ENCODE measurements at places on chromosomes 11 and 22.

DNA sequence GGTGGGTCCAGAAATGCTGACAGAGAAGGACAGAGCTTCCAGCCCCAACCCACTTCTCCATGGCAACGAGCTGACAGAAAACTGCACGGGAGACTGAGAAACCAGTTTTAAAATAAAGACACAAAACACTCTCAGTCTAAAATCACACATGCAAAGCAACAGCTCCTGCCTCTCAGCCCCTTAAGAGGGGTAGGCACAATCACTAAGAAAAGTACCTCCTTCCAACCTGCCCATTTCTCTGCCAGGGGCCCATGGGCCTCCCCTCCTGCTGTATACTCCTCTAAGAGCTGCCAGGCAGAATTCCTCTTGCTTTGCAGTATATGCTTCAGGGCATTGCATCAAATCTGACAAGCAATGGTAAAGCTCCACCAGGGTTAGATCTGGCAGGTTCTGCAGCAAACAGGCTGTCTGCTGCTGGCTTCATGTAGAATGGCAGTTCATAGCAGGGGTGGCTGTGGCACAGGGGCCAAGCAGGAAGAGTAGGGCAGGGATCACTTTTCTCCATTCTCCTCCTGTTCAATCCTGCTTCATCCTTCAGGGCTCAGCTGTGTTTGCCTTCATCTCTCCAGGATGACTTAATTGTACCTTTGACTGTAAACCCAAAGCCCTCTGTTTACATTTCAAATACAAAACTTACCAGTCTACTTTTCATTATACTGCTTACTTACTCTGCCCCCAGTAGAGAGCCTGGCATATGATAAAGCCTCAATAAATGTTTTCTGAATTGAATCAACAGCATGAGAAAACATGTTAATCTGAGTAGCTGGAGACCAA is 77.7 kb downstream of the KCNC1 start:
- DNase-seq = no peak

- peak; percentile 8 for DNase-seq
These were observed 797 bp downstream of the LGR4 start for GRCh38 chr11:27471589-27472397.

DNA sequence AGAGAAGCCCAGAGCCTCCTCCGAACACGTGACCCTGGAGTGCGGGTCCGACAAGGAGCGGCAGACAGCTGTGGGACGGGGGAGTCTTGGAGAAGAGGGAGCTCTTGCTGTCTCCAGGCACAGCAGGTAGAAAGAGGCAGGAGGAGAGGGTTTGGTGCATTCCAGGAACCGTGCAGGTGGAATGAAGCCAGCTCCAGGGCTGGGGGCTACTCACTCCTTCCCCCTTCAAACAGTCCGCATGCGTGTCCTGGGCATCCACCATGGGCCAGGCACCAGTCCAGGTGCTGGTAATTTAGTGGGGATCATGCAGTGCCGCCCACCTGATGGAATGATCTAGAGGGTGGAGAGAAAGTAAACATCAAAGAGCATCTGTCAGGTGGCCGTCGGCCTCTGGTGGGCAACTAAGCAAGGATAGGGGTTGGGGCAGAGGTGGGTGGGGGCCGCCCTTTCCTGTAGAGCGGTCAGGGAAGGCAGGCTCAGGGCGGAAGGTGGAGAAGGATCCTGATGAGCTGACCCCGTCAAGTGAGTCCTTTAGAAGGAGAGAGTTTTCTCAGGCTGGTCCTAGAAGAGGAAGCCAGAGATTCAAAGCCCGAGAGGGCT is 850.0 kb downstream of the TBC1D22A start:
- no peak for DNase-seq

DNA sequence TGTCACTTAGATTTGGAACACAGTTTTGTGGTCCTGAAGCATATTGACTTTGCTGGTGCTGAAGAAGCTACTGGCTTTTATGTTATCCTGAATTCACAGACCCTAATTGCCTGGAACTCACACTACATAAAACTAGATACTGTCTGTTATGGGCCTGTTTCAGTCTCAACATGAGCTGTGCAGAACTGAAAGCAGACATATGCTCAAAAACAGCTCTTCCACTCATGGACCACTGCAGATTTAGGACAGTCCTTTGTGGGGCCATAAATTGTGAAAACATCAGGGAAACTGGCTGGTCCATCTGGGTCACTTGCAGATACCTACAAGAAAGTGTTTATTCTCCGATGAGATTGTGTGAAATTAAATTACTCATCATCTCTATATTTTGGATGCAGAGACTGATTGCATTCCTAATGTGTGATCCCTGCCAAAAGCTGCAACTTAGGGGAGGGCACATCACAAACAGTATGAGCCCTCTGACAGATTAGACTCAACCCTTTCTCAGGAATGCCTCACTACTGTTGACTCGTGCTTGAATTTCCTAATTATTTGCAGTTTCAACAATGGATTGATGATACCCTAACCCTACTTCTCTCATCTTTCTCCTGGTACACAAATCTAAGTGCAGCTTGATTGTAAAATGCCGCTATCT is 10.2 kb upstream of the CLNS1A start:
- DNase-seq = no peak

DNA sequence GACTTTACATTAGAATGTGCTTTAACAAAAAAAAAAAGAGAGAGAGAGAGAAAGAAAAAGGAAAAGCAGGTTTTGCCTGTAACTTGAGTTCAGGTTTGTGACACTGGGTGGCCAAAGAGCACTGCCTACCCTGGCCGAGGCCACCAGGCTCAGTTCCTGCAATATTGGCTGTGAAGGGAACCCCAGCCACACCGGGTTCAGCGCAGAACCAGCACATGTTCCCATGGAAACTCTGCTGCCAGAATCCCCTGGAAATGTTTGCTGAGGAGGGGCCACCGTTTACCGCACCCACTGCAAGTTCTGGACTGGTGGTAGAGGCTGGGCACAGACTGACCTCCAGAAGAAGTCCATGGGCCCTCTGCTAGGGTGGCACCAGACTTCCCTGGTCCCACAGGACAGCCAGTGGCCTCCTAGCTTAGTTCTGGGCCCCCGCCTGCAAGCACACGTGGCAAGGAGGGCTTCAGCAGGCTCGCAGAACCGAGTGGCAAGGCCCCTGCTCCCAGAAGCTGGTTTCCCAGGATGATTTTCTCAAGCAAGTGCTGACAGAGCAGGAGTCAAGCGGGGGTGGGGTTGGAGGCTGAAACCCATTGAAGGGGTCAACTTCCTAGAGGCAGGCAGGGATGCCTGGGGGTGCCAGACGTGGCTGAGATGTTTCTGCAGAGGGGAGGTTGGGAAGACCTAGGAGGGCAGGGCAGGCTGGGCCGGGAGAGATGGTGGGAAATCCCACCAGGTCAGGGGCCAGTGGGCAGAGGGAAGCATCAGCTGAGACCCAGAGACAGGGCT is 51.2 kb downstream of the NFAM1 start:
- DNase-seq = no peak

- no peak for DNase-seq
These were observed 2073.5 kb downstream of the LRRC4C start for GRCh38 chr11:39385911-39386310.

- no peak for DNase-seq
These were observed 36.6 kb downstream of the KCNJ1 start for GRCh38 chr11:128830290-128831173.

DNA sequence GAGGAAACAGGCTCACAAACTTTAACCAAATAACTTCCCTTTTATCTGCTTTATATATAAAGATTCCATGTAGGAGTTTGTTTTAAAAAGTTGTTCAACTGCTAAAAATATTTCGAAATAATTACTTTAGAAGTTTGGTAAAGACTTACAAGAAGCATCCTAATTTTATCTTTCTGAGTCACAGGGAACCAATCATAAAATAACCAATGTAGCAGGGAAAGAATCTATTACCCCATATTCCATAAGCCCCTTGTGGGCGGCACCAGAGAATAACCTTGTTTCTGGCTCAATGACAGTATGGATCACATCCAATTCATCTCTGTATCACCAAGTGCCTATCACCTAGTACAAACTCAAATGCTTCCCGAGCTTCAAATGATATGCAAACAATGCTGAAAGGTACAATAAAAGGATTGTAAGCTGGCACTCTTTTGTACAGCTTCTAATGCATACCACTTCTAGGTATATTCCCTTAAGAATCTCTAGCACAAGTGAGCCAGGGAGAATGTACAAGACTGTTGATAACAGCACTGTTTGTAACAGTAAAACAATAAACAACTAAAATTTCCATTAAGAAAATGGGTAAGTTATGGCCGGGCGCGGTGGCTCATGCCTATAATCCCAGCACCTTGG is 158.4 kb downstream of the ATG16L2 start:
- no peak for DNase-seq

DNA sequence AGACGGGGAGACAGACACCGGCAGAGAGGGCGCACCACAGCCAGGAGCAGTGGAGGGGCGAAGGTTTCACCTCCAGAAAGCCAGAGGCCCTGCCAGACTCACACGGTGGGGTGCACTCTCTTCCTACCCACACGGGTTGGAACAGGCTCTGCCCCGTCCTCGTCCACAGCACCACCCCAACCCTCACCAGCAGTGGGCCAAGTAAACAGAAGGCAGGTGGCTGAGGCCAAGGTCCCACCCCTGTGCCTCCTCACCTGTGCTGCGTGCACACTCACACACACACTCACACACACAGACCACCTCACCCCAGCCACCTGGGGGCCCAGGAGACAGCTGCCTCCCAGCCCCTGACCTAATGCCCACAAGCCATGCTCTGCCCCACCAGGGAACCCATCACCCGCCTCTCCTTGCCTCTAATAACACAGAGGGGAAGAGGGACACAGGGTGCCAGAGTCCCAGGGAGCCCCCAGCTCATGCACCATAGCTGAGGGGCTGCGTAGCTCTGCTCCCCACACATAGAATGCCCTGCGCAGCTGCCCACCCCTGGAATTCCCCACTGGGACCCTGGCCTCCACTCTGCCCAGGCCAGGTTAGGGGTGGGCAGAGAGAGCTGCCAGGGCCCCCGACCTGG is 3.1 kb downstream of the CYB5R3 start:
- no peak for DNase-seq

DNA sequence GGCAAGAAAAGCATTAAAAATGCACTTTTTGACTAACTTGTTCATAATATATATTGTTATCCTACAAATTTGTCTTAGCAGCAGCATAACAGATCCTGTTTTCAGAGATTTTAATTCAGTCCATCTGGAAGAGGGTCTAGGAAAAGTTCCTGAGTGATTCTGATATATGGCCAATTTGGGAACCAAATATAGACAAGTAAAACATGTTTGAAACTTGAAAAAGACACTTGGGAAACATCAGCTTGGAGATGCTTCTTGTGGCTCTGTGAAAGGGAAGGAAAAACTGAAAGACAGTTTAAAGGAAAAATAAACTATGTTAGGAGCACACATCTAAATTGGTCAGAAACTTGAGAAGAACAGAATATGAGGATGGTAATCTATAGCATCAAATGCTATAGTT is 697.5 kb downstream of the CNTN5 start:
- no peak for DNase-seq

GRCh38 chr11:62588966-62589637 is 2.2 kb downstream of the TUT1 start:
- no peak for DNase-seq

GRCh38 chr11:47216121-47216798 is 1.5 kb downstream of the DDB2 start:
- DNase-seq = peak; percentile 79

GRCh38 chr11:2881981-2882375 is 3.6 kb downstream of the CDKN1C start:
- DNase-seq = no peak

- DNase-seq = no peak
These were observed 309.1 kb upstream of the C11orf87 start for GRCh38 chr11:109112821-109113280.

DNA sequence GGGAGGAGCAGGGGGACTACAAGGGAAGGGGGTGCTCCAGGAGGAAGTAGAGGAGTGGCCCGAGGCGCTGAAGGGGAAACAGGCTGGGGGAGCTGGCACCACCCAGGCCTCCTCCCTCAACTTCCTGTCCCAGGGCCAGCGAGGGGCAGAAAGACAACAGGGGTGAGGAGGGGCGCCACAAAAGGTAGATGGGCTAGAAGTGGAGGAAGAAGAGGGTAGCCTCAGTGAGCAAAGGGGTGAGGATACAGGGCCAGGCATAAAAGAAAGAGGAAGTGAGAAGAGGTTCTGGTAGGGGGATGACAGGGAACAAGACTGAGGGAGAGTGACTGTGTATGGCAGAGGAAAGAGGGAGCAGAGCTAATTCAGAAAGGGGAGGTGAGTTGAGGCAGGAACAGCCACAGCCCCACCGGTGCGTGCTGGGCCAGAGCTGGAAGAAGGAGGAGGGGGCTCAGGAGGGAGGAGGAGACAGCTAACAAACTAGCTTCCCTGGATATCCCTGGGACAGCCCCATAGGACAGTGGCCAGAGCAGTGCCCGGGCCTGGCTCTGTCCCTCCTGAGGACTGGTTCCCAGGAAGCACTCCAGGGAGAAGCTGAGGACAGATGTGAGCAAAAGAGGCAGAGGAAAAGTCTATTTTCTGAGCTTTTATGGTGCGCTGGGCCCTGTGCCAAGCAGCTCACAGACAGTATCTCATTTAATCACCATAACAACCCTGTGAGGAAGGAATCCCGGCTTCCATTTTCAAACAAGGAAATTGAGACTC is 8.5 kb downstream of the DCHS1 start:
- DNase-seq = no peak

DNA sequence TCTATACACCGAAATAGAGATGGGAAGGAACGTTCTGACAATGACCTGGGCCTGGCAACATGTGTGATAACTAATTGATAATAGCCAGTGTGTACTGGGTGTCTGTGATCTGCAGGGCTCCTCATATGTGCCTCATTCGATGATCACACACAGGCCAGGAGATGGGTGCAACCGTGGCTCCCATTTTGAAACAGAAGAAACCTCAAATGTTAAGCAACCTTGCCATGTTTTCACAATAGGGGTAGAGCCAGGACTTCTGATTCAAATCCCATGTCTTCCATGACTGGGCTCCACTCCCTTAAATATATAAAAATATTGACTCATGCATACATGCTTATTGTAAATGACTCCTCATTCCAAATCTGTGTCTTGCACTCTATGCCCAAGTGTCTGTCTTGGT is 11.1 kb downstream of the APOL3 start:
- DNase-seq = no peak

DNA sequence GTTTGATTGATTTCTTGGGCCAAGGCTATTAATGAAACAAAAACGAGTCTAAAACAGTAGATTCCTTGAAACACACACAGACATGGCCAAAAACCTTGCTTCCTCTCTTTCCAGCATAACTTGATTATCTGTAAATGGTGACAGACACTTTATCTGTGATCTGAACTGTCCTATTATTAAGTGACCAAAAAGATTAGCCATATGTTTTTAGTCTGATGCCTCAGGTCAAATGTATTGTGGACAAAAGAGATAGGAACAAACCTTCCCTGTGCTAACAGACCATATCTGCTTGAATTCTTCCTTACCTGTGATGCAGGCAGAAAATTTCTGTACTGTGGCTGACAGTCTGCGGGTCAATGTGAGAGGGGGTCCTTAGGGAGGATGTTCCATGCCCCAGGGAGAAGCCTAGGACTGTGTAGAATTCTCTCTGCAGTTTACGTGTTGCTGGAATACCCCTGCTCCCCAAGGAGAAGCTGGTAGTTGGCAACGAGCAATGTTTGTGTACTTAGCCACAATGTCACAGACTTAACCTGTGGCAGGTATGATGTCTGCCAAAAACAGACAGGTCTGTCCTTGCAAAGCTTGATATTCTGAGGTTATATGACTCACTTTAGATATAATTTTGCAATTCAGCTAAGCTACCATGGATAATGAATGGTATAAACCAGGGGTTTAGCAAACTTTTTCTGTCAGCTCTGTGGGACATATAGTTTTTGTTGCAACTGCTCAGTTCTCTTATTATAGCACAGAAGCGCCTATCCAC is 31.2 kb downstream of the C11orf71 start:
- DNase-seq = no peak

Data from stimulated activated CD4-positive, alpha-beta T cell treated with anti-CD3 and anti-CD28 coated beads, Interleukin-4, amount 100 ng/mL, for 4 hours (primary cell).